Right cardiac atrium (tissue), 5 donors: ENCODE measurements at places on chromosomes 13 and 19. TPM values are rescaled to one million over a fixed set of nuclear protein-coding genes. Genes with fewer than 3 reads are reported as not detected.

The CACNG6 gene
- not detected for total RNA-seq

The FPR1 gene
- 3.6 TPM for total RNA-seq

The ANGPTL4 gene
- 89.3 TPM for total RNA-seq

The PCDH17 gene
- total RNA-seq, result 5.4 TPM

The ZNF208 gene
- 51.9 TPM for total RNA-seq

The PALM gene
- 41.5 TPM for total RNA-seq

GRCh38 chr13:64591971-64592370 is 2638.2 kb downstream of the PCDH9 start:
- DNase-seq, result no peak

GRCh38 chr19:53957448-53958167 is 5.1 kb upstream of the CACNG8 start:
- DNase-seq, result no peak

DNA sequence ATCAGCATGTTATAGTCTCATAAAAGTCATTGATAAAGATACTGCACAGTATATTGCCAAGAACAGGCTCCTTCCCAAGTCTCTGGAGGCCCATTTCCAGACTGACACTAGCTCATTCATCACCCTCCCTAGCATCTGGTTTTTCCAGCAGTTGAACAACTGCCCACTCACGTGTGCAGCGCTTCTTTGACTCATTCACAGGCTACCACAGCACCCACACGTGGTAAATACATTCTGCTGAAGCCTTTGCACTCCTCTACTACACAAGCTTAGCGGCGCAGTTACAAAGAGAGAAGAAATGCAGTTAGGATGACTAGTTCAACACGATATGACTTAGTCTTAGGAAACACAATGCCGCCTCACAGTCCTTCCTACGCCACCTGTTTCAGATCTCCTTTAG is 87.7 kb downstream of the DOCK9 start:
- DNase-seq, result no peak

DNA sequence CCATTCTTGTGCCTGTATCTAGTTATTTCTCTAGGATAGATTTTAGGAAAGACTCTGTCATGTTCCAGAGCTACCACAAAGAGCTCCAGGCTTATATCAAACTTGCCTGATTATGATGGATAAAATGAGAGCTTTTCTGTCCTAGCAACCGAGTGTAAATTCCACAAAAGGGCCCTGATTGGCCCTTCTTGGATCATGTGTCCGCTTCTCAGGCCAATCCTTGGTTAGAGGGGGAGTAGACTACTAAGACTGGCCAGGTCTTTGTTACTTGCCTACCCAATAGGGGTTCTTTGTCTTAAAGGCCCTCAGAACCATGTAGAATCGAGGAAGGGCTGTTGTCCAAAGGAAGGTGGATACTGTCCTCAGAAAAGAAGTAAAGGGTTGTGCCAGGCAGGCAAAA is 2.4 kb downstream of the DHX34 start:
- no peak for DNase-seq

DNA sequence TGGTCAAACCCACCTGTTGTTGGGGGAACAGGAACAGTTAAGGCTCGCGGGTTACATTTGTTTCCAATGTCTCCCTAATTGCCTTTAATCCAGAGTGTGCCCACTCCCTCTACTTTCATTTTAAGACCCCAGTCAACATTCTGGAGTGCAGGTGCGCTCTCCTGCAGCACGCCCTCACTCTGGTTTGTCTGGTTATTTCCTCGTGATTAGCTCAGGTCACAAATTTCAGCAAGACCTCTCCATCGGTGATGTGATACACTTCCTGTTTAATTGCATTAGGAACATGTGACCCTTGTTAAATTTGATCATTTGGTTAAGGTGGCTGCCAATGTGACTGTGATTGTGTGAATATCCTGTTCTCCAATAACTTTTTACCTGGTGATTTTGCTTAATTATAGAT is 53.0 kb downstream of the TEX29 start:
- no peak for DNase-seq

GRCh38 chr19:54461210-54461609 is 2.4 kb downstream of the LENG9 start:
- peak; percentile 72 for DNase-seq

- DNase-seq, result no peak
Measured at GRCh38 chr13:112907871-112908331, 61.1 kb upstream of the MCF2L start.
